Stimulated activated CD4-positive, alpha-beta T cell treated with anti-CD3 and anti-CD28 coated beads, Interleukin-15, amount 100 ng/mL, for 1 hour (primary cell): ENCODE measurements at places on chromosomes 6 and 20.

DNA sequence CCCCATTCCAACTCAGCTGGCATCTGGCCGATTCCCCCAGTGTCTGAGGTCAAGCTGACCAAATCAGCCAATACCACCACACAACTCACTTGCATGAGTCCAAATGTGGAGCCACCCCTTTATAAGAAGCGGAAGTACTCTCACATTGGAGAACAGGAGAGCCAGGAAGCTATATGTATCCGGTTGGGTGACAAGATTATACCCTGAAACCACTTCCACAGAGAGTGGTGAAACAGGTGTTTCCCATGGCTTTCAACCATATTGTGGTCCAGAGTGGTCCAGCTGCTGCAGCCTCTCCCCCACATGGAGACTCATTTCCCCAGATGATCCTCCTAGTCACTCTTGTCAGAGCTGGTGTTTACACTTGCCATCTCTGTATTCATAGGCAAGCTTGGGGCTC lies 24.0 kb upstream of the SERINC1 start:
- DNase-seq: no peak

GRCh38 chr20:62186887-62187866 lies 4.3 kb downstream of the MTG2 start:
- DNase-seq: no peak

DNA sequence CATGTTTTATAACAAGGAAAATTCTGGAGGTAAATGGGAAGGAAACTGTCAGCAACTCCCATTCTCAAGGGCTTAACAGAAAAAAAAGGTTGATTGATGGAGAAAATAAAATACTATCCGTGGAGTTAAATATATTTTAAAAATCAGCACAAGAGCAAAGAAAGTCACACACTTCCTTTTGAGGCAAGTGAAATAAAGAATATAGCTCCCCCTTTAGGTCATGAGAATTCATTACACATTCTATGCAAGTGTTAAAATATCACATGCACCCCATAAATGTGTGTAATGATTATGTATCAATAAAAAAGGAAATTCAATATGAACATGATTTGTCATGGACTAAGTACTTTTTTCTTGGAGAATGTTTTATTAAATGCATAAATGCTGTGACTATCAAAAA lies 349.2 kb downstream of the TPBG start:
- no peak for DNase-seq

DNA sequence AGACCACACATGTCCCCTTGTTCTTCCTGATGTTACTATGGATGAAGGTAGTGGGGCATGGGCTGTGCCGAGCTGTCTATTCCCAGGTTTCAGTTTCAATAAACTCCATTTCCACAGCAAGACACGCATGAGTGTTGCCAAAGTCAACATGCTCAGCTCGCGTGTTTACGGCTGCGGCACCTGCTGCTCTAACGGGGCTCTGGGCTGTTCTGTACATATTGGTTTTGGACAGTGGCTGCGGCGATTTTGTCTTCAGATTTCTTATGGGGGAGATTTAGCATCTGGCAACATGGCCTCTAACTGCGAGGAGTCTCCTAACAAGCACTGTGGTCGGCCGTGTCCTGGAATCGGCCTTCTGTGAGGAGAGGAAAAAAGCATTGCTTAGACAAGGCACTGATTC lies 58.6 kb downstream of the TMEM242 start:
- DNase-seq: no peak

- DNase-seq: no peak
These were observed 2.3 kb upstream of the HLA-DMA start for GRCh38 chr6:32954986-32955802.

- no peak for DNase-seq
These were observed 148.1 kb downstream of the ZDHHC14 start for GRCh38 chr6:157528931-157529653.

DNA sequence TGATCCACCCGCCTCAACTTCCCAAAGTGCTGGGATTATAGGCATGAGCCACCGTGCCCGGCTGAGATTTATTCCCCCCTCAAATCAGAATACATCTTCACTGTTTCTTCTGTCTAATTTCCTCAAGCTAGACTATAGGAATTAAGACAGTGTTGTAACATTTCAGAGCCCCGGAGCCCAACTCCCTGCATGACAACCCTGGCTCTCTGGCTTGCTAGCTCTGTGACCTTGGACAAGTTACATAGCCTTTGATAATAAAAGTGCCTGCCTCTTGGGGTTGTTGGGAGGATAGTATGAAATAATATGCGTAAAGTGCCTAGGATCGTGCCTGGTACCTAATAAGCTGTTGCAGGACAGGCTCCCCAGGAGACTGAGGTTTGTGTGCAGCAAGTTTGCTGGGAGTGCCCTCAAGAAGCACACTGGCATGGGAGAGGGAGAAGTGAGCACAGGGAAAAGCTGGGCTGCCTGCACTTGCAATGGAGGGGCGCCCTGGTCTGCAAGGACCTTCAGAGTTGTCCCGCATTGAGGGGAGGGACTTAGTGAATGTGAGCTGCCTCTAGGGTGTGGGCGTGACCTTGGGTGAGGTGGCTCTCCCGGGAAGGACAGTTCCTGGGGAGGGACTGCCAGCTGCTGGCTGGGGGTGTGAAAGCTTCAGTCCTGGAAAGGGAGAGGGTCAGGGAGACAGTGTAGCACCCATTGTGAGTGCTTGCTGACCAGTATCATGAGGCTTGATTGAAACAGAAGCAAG lies 43.4 kb downstream of the TAF8 start:
- no peak for DNase-seq

- no peak for DNase-seq
These were observed 155.3 kb downstream of the FUT9 start for GRCh38 chr6:96171112-96171511.

GRCh38 chr20:62241506-62241905 lies 3.2 kb downstream of the OSBPL2 start:
- DNase-seq: no peak

DNA sequence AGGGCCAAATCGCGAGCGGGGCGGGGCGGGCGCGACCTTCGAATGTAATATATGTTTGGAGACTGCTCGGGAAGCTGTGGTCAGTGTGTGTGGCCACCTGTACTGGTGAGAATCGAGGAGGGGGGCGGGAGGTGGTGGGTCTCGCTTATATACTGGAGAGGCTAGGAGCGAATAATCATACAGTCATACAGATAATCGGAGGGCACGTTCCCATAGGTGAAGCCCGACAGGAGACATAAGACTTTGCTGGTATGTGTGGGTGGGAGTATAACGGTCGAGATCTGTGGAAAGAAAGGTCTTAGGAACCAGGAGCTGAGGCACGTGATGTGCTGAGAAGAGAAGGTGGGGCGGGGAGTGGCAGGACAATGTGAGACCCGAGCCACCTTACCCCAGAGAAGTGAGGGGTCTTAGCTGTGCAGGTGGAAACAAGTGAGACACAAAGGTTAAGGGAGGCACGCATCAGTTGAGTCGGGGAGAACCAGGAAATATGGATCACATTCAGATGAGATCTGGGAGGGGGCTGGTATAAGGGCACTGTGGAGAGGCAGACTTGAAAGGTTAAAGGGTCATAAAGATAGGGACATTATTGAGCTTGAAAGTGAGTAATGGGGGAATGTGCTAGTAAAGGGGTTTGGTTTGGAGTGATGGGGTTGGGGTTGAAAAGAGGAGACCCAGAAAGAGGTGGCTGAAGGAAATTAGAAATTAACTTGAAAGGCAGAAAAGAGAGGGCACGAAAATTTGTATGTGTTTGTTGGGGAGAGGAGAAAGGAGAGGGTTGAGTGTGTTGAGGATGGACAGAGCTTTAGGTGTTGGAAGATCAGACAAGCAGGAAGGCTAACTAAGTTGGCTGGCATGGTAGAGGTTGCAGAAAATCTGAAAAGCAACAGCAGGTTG lies 589 bp downstream of the RNF5 start:
- no peak for DNase-seq
